ENCODE measurements at places on chromosomes 7 and 10.

- DNase-seq, result no peak
Measured at GRCh38 chr10:100625816-100626215, 90.1 kb downstream of the HIF1AN start.

DNA sequence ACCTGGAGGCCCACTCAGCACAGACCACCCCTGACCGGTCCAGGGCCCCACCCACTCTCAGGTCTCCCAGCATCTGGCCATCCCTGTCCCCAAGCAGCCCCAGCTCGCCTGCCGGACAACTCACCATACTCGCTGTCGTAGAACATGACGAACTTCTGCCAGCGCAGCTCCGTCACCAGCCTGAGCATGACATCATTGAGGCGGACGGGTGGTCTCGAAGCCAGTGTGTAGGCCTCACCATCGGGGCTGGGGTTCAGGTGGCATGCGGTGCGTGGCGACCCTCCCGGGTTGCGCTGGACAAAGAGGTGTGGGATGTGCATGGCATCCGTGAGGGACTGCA, 160.4 kb downstream of the GRID1 start:
- DNase-seq, result peak; percentile 10

- no peak for DNase-seq
Measured at GRCh38 chr7:39880556-39880955, 69.5 kb upstream of the CDK13 start.

GRCh38 chr7:8189625-8190024, 72.3 kb downstream of the ICA1 start:
- DNase-seq, result no peak

- DNase-seq, result no peak
Measured at GRCh38 chr7:133753513-133753912, 373.6 kb upstream of the LRGUK start.

- DNase-seq, result no peak
Measured at GRCh38 chr7:84060000-84060399, 134.6 kb downstream of the SEMA3A start.

DNA sequence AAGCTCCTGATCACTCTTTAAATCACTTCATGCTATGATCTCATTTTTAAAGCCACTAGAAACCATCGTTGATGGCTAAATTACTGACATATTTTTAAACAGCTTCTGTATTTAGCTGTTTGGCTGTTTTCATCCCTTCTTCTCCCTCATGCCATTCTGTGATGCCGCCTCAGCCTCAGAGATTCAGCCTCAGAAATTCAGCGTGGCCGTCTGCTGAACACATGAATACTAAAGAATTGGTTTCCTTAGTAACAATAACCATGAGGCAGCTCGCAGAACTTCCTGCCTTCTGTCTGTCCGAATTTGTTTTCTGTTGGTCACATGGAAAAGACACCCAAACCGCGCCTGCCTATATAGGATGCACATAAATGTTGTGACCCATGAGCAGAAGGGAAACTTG, 31.0 kb upstream of the FZD1 start:
- DNase-seq, result peak; percentile 27

GRCh38 chr10:19730907-19731217, 85.4 kb upstream of the PLXDC2 start:
- no peak for DNase-seq

- no peak for DNase-seq
Measured at GRCh38 chr10:5216801-5217200, 20.2 kb downstream of the AKR1C4 start.

- no peak for DNase-seq
Measured at GRCh38 chr7:157577061-157577460, 240.3 kb downstream of the DNAJB6 start.

GRCh38 chr7:76262683-76263402, 39.6 kb upstream of the HSPB1 start:
- peak; percentile 54 for DNase-seq

GRCh38 chr10:132554991-132555647, 17.5 kb downstream of the INPP5A start:
- no peak for DNase-seq

DNA sequence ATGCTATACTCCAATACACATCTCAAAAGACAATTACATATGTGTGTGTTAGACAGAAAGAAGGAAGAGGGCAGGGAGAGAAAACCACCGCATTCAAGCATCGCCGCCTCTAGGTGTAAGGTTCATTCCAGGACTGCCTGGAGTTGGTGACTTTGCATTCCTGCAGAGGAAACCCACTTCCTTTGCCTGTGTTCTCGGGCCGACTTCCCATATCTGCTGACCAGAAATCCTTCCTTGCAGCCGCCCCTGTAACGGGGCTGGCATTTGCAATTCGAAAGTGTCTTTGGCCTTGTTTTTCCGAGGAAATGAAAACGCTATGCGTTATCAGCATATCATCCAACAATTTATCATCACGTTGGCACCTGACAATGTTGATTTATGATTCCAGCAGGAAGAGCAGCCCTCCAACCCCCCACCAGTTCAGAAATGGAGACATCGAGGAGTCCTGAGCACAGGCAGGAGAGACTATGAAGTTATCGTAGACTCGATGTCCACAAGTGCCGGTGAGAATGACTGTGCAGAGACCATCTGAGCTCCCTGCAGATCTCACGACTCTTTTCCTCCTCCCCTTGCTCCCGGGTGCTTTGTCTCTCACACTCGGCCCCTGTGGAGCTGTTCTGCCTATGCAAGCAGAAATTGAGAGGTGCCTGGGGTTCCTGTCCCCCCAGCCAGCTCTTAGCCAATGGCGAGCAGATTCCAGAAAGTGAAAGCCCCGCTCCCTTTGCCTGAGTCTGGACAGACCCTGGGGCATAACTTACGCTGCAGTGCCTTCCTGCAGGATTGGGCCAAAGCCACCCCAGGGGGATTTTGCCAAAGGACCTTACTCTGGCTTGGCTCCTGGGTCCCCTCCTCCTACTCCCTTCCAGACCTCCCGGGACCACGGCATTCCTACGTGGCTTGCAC, 68.9 kb upstream of the FOXK1 start:
- peak; percentile 52 for DNase-seq

- peak; percentile 56 for DNase-seq
Measured at GRCh38 chr10:92239600-92240288, 51.1 kb downstream of the CPEB3 start.

GRCh38 chr10:91709394-91709798, 76.5 kb upstream of the PPP1R3C start:
- DNase-seq, result no peak

GRCh38 chr7:28609608-28610007, 197.3 kb downstream of the CREB5 start:
- no peak for DNase-seq

GRCh38 chr7:144824360-144824759, 11.5 kb downstream of the TPK1 start:
- no peak for DNase-seq

DNA sequence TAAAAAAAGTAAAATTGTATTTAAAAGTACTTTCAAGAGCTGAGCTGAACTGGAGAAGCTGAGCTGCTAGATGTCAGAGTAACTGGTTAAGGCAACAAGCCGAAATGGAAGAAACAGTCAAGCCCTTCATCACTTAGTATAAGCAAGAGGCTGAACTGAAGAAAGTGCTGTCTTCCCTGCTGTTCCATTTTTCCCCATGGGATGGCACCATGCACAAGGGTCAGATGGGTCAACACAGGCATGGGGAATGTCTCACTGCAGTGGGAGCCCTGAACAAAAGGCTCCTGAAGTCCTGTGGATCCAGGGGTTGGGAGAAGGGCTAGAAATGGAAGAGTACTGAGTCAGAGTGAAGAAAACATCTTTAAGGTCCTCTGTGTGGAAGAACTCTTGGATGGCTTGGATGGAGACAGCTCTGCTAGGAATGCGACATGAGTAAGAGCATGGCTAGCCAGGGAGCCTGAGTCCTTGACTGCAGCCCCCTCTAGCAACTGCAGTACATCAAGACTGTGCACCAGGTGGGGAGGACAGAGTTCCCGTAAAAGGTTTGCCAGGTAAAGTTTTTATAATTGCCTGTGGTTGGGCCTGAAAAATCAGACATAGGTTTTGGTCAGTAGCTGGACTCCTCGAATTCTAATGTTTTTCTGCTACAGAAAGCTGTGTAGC, 348.3 kb downstream of the GPR158 start:
- no peak for DNase-seq

Measured in posterior cingulate gyrus (tissue), 11 donors.